Activated T-cell treated with anti-CD3 and anti-CD28 coated beads, Interleukin-2, amount 50 U/mL, for 4 hours (primary cell): ENCODE measurements at places on chromosomes 12 and 14. TPM values are rescaled to one million over a fixed set of nuclear protein-coding genes. Genes with fewer than 3 reads are reported as not detected.

FAM181A gene
- total RNA-seq = not detected

CLEC4E gene
- total RNA-seq = not detected

KLRB1 gene
- 0.56 TPM for total RNA-seq

DHRS4 gene
- total RNA-seq = 19.4 TPM

KRT71 gene
- not detected for total RNA-seq

LALBA gene
- total RNA-seq = not detected

ENO2 gene
- total RNA-seq = 83.5 TPM

KLRD1 gene
- total RNA-seq = 6.9 TPM

PLEKHD1 gene
- total RNA-seq = 0.05 TPM

FAM90A1 gene
- total RNA-seq = not detected

CLEC12A gene
- total RNA-seq = not detected

ACRBP gene
- 1.3 TPM for total RNA-seq

CALM1 gene
- total RNA-seq = 439 TPM

ISM2 gene
- total RNA-seq = not detected

GPR135 gene
- 0.53 TPM for total RNA-seq

FOXG1 gene
- not detected for total RNA-seq

TAS2R7 gene
- total RNA-seq = not detected

RTRAF gene
- total RNA-seq = 270 TPM

FOXN4 gene
- not detected for total RNA-seq

ZNF891 gene
- 1.6 TPM for total RNA-seq

GPR33 gene
- total RNA-seq = not detected

EAPP gene
- total RNA-seq = 34.8 TPM

KERA gene
- total RNA-seq = not detected

DNAI7 gene
- total RNA-seq = not detected

ENDOU gene
- total RNA-seq = not detected

CD163L1 gene
- not detected for total RNA-seq

CNTN1 gene
- not detected for total RNA-seq

PLXNC1 gene
- total RNA-seq = 3.2 TPM

CLEC2A gene
- total RNA-seq = not detected

C1S gene
- 1.7 TPM for total RNA-seq

MSI1 gene
- 0.25 TPM for total RNA-seq
